Uterus (tissue), 4 donors: ENCODE measurements at places on chromosomes 7 and 10.

- H3K36me3 ChIP-seq, result no peaks in the 10 kb centered on the region
- no peaks in the 10 kb centered on the region for H3K27me3 ChIP-seq
- no peak for DNase-seq
These were observed 124.9 kb downstream of the DLG5 start for GRCh38 chr10:77801474-77802161.

DNA sequence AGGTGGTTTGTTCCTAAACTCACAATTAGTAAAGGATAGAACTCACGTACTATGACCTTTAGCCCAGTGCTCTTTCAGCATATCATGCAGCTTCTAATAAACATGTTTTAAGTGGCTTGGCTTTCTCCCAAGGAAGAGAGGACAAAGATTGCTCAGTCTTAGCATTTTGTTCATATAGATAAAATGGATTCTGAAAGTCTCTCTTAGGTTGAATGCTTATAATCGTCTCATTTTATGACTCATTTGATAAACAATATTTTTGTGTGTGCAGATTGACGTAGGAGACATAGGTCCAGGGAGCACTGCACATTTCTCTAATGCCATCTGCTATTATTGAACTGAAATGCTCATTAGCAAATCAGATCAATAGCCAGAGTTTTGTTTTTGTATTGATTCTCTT is 44.8 kb downstream of the GNAT3 start:
- H3K4me3 ChIP-seq, result no peak overlapping the region
- H3K27ac ChIP-seq, result no peak overlapping the region
- no peaks in the 10 kb centered on the region for H3K27me3 ChIP-seq
- H3K4me1 ChIP-seq, result no peaks in the 10 kb centered on the region
- DNase-seq, result no peak
- no peaks in the 10 kb centered on the region for H3K36me3 ChIP-seq

GRCh38 chr10:31765541-31765940 is 163.1 kb downstream of the ARHGAP12 start:
- no peaks in the 10 kb centered on the region for H3K4me1 ChIP-seq
- no peak overlapping the region for H3K4me3 ChIP-seq
- no peak for DNase-seq
- no peaks in the 10 kb centered on the region for H3K36me3 ChIP-seq

- H3K27me3 ChIP-seq, result no peaks in the 10 kb centered on the region
- no peaks in the 10 kb centered on the region for H3K4me1 ChIP-seq
- DNase-seq, result no peak
- no peak overlapping the region for H3K27ac ChIP-seq
- H3K36me3 ChIP-seq, result no peaks in the 10 kb centered on the region
These were observed 155.6 kb downstream of the TAX1BP1 start for GRCh38 chr7:27895551-27895950.
